Transverse colon (tissue), 4 donors: ENCODE measurements at places on chromosomes 7 and 10. TPM values are rescaled to one million over a fixed set of nuclear protein-coding genes. Genes with fewer than 3 reads are reported as not detected.

NME8 gene
- total RNA-seq, result not detected

ATG9B gene
- total RNA-seq, result not detected

H2BK1 gene
- not detected for total RNA-seq

TACC2 gene
- 178 TPM for total RNA-seq

FOXP2 gene
- 20.5 TPM for total RNA-seq

CALD1 gene
- total RNA-seq, result 254 TPM

CACNA2D1 gene
- 11.0 TPM for total RNA-seq

FBXO24 gene
- total RNA-seq, result 0.14 TPM

CHAT gene
- total RNA-seq, result 1.1 TPM

HMX2 gene
- total RNA-seq, result not detected

BLVRA gene
- 1.5 TPM for total RNA-seq
